ENCODE measurements at places on chromosomes 12 and 14. TPM values are rescaled to one million over a fixed set of nuclear protein-coding genes. Genes with fewer than 3 reads are reported as not detected.

Gene SEL1L
- total RNA-seq, result 24.3 TPM

Gene KRT74
- total RNA-seq, result not detected

Gene GLS2
- 0.32 TPM for total RNA-seq

Gene P2RX2
- total RNA-seq, result not detected

Gene MMP19
- total RNA-seq, result 1.5 TPM

Gene B4GALNT1
- 21.6 TPM for total RNA-seq

Gene RPL10L
- total RNA-seq, result not detected

Gene PSEN1
- total RNA-seq, result 34.6 TPM

Gene IL31
- total RNA-seq, result not detected

Gene MYH6
- not detected for total RNA-seq

Gene PRB2
- not detected for total RNA-seq

Gene CCDC177
- not detected for total RNA-seq

Gene TOMM20L
- not detected for total RNA-seq

Gene SLC6A15
- total RNA-seq, result 0.27 TPM

Gene PMCH
- total RNA-seq, result not detected

Gene TTC5
- total RNA-seq, result 9.5 TPM

Gene NTN4
- 21.5 TPM for total RNA-seq
